ENCODE measurements at places on chromosomes 1 and 21.

DNA sequence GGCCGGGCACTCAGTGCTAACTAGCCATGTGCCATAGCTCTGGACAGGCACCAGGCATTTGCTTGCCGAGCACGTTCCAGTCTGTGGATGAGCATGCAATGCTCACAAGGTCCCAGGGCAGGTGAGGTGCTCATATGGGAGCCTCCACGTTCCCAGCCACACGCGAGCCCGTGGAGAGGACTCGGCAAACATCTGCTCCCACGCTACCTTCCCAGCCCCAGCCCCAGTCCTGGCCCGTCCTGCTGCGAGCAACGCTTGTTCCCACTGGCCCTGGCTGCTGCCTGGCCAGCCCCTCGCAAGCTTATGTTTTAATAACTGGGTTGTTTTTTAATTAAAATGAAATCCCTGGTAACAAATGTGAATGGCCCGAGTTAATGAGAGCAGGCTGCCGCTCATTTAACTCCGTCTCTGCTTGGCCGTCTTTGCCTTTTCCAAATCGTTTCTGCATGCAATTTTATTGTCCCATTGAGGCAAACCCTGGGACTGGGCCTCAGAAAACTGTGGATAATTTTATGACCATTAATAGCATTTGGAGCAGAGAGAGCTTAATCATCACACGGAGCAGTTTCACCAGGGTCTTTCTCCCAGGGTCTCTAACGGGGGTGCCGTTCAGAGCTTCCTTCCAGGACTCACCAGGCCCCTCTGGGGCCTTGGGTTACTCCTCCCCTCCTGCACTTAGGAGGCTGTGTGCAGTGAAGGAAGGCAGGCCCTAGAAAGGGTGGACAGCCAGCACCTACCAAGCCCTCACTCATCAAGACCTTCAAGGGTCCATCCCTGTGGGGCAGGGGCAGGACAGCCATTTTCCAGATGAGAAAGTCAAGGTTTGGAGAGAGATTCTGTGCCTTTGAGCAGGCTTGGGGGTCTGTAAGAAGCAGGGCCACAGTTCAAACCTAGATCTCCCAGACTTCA is 136.8 kb downstream of the GLIS1 start:
- DNase-seq = no peak

DNA sequence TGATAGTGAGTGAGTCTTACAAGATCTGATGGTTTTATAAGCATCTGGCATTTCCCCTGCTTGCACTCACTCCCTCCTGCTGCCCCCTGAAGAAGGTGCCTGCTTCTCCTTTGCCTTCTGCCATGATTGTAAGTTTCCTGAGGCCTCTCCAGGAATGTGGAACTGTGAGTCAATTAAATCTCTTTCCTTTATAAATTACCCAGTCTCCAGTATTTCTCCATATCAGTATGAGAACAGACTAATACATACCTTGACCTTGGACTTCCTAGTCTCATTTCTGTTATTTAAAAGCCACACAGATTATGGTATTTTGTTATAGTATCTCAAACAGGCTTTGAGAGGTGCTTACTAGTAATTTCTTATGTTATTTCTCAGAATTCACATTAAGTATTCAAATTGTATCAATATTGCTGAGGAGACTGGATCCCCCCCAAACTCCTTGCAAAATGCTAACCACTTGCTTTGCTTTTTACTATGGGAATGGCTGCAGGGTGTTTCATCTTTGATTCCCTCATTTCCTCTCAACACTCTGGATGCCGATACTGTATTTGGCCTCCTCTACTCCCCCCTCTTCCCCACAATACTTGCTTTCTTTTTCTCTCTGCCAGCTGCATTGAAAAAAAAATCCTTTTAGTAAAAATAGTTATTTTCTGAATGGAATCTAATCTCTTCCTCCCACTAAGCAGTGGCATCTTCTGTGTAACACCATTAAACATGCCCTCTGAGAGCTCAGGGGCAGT is 96.9 kb upstream of the WLS start:
- no peak for DNase-seq

DNA sequence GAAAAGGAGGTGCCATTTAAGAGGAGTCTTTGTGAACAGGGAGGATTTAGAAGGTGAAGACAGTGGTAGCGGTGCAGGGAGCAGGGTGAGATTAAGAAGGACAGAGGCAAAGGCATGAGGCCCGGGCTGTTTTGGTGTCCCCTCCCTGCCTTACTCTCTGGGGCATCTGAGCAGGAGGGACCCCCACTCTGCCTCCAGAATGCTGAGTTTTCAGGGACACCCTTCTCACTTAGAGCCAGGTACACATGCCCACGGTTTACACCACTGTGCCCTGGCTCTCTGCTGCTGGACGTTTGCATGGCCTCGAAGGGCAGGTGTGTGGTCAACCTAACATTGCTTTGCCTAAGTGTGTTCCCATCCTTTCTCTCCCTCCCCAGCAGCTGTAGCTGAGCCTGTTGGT is 20.5 kb upstream of the PARP1 start:
- no peak for DNase-seq

GRCh38 chr1:232209357-232209756 is 420.6 kb downstream of the SIPA1L2 start:
- no peak for DNase-seq

DNA sequence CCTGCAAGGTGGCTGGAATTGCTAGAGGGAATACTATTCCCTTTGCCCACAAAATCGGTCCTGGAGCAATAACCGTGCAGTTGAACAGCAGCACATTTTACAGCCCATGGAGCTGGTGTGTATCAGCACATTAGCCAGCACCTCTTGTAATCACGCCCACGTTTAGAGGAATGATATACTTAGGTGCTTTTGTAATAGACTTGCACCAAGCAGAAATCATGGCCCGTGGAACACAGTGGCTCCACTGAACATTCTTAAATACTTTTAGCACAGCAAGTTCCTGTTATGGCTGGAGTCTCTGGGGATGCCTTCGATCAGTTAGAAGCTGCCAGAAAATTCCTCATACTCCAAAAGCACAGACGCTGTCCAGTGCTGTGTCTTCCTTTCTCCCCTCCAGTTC is 218.1 kb upstream of the FAM78B start:
- no peak for DNase-seq

DNA sequence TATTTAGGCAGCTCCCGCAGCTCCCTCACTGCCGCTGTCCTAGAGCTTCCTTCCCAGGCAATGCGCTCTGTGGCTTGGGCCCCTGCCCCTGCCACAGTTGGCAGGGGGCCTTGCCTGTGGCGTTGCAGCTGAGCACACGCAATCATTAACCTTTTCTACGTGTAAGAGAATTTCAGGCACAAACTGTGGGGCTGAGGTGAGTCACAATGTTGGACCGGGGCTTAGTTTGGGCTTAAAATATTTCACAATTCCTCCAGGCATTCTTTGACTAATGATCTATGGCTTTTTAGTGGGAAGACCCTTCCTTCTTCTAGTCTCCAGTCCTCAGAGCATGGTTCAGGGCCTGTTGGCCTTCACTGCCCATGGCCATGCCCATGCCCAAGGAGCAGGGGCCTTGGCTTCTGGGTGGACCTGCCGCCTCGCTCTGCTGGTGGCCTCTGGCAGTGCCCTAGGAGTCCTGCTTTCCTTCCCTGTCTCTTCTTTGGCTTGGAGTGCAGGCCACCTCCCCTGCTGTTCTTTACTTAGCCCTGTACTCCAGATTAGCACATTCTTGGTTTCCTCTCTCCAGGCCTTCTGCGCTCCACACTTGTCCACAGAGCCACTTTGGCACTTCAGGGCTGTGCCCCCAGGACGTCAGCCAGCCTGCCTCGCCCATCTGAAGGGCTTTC is 39.2 kb downstream of the MAPKAPK2 start:
- peak; percentile 69 for DNase-seq

- no peak for DNase-seq
These were observed 31.1 kb downstream of the RUNX3 start for GRCh38 chr1:24898909-24899439.

DNA sequence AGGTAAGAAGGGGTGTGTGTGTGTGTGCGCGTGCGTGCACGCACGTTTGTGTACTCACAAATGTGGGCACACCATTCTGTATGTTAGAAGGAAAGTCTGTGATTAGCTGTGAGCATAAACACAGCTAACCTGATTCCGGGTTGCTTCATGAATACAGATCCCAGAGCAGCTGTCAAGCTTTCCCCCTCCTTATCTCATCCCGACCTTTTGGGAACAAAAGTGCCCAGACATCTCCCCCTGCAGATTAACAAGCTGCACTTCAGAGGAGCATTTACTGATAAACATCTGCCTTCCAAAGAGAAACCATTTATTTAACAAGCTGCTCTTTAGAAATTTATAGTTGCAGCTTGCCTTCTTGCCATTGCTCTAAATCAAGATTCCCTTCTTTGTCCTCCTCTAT is 97.0 kb downstream of the MT1HL1 start:
- no peak for DNase-seq

- peak; percentile 6 for DNase-seq
These were observed 16.3 kb upstream of the ATP5PO start for GRCh38 chr21:33931799-33932390.

DNA sequence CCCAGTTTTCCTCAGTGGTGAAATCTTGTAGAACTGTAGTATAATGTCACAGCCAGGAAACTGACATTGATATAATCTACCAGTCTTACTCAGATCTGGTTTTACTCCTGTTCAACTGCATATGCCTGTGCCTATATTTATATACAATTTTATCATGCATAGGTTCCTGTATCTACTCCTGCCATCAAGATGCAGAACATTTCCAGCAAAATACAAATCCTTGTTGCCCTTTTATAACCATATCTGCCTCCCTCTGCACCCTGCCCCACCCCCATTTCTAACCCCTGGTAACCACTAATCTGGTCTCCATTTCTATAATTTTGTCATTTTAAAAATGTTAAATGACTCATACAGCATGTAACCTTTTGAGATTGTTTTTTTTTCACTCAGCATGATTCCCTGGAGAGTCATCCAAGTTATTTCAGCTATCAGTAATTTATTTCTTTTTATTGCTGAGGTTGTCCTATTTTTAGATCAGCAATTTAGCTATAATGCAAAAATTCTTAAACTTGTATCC is 8.1 kb downstream of the UTP25 start:
- DNase-seq = peak; percentile 71

DNA sequence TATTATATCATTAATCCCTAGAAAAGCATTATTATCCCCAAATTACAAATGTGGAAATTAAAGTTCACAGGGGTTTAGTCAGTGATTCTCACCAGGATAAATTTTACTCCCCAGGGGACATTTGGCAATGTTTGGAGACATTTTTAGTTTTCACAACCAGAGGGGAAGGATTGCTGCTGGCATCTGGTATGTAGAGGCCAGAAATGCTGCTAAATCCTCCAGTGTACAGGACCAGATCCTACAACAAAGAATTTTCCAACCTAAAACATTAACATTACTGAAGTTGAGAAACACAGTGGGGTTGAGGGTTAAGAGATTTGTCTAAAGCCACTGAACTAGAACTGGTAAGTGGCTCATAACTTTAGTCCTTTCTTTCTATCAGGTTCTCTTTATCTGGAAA is 162.0 kb upstream of the SYT6 start:
- DNase-seq = peak; percentile 62

DNA sequence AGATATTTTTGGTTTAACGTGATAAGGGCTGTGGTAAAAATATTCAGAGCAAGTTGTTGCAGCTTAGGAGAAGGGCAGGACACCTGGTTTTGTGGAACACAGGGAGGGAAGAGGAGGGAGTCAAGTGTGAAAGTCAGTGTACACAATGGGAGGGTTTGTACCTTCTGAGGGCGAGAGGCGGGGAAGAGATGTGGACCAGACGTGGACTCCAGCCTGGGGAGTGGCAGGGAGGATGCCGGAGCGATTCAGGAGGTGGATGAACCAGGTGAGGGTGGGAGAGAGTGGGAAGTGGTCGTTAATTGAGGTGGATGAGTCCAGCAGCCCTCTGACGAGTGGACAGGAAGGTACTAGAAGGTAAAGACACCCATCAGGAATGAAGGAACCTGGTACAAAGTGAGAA is 52.2 kb upstream of the IRF2BP2 start:
- no peak for DNase-seq

DNA sequence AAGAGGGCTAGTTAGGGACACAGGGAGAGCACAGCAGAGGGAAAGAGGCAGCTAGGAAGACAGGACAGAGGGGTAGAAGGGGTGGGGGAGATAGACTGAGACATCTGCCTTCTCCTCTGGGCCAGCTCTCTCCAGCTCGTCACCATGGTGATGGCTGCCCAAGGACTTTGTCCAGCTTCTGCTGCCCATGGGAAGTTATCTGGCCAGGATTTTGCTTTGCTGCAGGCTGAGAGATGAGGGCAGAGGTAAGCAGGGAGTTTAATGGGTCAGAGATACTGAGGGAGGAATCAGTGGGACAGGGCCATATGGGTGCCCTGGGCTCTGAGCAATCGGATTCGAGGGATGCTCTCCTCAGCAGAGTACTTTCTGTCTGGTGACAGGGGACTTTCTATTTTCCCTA is 34.5 kb upstream of the GPR37L1 start:
- DNase-seq = no peak

GRCh38 chr1:10803971-10804820 is 7.8 kb upstream of the CASZ1 start:
- DNase-seq = no peak

GRCh38 chr1:167876597-167877175 is 37.2 kb downstream of the ADCY10 start:
- DNase-seq = no peak

- DNase-seq = no peak
These were observed 201.5 kb downstream of the S1PR1 start for GRCh38 chr1:101438359-101438758.

DNA sequence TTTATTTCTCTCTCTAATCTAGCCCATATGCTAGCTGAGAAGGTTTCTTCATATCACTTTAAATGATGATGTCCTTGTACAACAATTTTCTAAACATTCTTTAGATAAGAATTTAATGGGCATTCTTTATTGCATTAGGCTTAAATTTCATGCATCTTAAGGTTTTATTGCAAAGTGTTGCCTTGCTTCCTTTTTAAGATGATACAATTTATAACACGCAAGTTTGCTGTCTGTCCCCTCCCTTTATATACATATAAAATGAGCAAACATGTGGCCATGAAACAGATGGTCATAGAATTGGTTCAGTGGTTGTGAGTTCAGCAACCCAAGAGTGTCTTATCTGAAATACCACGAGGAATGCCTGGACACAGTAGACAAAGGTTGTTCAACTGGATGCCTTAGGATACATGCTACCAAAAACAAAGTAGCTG is 12.1 kb downstream of the NBPF3 start:
- DNase-seq = peak; percentile 50

- DNase-seq = no peak
These were observed 211.1 kb downstream of the MRPL39 start for GRCh38 chr21:25396135-25396711.

- DNase-seq = no peak
These were observed 23.1 kb upstream of the DNASE2B start for GRCh38 chr1:84374991-84375696.

DNA sequence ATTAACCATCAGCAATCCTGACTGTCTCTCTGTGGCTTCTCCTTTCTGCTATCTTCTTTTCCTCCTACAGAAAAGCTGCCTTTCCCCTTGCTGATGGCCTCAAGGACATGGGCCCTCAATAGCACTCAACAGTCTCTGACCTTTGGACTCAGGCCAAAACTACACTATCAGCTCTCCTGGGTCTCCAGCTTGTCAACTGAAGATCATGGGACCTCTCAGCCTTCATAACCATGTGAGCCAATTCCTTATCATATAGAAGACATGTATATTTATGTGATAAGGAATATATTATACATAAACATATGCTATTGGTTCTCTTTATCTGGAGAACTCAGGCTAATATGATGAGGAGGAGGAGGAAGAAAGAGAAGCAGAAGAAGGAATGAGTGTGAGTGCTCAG is 91.8 kb upstream of the GJB5 start:
- DNase-seq = no peak

Measured in fibroblast of skin of abdomen (primary cell).